ENCODE measurements at places on chromosomes 12 and 14. TPM values are rescaled to one million over a fixed set of nuclear protein-coding genes. Genes with fewer than 3 reads are reported as not detected.

The TAS2R30 gene
- 3.2 TPM for total RNA-seq

- DNase-seq, result peak; percentile 33
These were observed 51.6 kb upstream of the SRP54 start for GRCh38 chr14:34931206-34931605.

DNA sequence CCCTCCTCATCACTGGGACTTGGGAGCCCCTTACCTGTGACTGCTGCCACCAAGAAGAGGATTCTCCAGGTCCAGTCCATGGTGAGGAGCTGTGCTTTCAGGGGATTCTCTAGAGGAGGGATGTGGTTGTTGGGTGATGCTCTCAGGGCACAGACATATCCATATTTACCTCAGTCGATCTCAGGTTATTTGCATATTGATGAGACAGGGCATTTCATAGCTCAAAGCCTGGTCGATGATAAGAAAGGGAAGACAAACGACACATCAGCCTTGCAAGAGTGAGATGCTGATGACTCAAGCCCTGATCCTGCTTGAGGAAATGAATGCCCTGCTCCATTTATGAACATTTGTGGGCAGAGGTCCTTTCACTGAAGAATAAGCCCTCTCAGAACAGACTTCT lies 981.0 kb downstream of the TMEM121 start:
- no peak for DNase-seq

GRCh38 chr12:104631867-104632266 lies 175.1 kb downstream of the CHST11 start:
- DNase-seq, result no peak

Measured in T-cell (primary cell).